ENCODE measurements at places on chromosomes 7 and 10.
A peak's percentile ranks its signal among the peaks of the same experiment; 100 is the strongest.

DNA sequence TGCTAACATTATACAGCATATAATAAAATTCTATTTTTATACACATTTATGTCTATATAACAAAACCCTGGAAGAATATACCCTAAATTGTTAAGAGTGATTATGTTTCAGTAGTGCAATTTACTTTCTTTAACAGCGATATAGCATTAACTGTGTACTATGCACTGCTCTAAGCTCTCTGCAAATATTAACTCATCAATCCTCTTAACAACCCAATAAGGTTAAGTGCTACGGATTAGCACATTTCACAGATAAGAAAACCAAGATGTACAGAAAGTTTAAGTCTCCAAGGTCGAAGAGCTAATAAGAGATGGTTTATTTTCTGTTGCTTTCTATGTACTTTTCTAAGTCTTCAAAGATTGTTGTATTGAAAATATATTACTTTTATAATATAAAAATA is 95.8 kb downstream of the SEMA3C start:
- DNase-seq, result no peak

DNA sequence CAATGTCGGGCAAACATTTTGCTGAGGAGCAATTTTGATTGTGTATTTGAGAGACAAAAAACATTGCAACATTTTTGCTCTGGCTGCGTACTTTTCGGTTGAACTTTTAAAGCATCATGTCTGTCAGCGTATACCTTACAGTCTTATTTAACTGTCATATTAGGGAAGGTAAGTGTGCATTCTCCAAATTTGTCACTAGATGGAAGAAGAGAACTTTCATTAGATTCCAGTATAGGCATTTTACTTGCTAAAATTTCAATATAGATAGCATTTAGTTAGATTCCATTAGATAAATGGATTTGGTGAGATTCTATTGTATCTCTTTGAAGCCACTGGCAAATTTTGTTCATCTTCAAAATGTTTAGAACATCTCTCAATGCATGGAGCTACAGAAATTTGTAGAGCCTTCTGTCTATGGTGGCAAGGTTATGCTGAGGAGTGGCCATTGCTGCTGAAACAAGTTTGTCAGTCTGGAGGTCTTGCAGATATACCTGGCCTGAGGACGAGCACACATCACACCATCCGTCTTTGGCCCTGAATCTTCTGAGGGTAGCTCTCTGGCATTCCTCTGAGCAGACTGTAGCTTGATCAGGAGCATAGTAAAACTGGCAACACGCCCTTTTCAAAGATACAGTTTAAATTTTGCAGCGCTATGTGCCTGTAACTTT is 437.5 kb upstream of the MBL2 start:
- DNase-seq, result no peak

DNA sequence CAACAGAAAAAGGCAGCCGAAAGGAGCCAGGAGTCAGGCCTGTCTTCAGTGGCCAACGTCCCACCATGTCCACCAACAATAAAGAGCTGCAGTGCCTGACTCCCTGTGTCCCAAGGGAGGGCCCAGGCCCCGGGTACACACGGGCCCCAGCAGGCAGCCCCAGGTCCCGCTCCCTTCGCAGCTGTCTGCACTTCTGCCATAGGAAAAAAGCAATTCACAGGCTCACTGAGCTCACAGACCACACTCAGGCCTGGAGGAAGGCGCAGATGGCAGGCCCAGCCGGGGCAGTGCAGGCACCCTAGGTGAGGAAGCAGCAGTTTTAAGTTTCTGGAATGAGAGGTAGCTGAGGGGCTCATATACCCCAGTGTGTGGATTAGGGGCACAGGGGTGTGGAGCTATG is 100.5 kb downstream of the PRKAG2 start:
- no peak for DNase-seq

GRCh38 chr7:15433151-15433550 is 128.7 kb downstream of the AGMO start:
- DNase-seq, result no peak

DNA sequence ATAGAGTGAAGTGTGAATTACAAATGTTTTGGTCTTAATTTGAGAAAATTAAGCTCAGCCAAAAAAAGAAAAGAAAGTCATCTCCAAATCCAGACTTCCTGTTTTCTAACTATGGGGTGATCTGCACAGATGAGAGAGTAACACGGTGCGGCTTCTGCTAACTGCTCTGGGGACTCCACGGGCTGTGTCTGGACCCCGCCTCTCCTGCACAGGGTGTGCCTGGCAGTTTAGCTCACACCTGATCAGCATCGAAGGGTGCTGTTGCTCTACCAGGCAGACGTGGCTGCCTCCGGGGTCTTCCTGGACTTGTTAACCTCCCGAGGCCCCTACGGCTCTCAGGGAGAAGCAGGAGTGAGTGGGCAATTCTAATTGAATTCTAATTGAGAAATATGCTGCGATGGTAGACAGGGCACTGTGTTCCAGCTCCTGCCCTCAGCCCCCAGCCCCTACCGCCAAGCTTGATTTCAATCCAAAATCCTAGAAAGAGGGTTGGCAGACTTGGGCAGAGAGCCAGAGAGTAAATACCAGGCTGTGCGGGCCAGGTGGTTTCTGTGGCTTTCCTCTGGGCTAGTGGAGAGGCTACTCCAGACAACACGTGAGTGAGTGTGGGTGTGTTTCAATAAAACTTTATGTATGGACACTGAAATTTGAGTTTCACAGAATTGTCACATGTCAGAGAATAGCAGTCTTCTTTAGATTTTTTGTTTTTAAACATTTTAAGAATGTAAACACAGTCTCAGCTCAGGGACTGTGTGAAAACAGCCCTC is 13.4 kb downstream of the SHH start:
- DNase-seq, result no peak

DNA sequence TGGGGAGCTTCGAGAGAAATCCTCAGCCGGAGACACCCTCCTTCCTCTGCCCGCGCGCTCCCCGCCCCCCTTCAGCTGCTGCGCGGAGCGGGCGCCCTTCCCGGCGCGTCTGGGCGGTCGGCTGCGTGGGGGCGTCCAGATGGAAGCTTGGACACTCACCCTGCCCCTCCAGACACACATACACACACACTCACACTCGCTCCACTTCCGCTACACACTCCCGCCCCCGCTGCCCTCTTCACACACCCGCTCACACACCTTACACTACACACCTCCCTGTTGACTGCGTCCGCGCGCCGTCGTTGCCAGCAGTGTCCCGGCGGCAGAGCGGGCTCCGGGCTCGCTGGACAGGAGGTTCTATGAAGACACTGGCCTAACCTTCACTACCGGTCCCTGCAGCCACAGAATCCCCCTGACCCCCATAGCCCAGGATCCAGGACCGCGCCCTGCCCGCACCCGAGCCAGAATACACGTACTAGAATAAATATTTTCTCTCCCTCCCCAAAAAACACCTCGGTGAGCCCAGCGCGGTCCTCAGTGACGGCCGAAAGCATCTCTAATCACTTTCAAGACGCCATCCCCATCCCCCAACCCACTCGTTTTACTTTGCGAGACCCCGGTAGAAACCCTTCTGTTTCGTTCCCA is 1.1 kb upstream of the EGR2 start:
- DNase-seq, result peak; percentile 40

DNA sequence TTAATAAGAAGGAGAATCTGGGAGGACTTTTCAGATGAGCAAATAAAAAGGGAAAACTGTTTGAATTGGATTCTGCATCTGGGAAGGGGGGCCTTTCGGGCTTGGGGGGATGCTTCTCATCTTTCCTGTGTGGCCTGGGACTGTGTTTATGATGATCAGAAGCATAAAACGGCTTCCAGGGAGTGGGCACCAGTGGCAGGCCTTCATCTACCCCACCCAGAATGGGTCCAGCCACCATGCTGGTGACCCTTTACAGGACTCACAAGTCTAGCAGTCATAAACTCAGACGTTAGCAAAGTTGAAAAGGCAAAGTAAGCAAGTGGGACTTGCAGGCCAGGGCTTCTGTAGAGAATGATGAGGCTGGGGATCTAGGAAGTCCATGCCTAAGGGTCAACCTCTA is 198.3 kb upstream of the ZMIZ1 start:
- no peak for DNase-seq

DNA sequence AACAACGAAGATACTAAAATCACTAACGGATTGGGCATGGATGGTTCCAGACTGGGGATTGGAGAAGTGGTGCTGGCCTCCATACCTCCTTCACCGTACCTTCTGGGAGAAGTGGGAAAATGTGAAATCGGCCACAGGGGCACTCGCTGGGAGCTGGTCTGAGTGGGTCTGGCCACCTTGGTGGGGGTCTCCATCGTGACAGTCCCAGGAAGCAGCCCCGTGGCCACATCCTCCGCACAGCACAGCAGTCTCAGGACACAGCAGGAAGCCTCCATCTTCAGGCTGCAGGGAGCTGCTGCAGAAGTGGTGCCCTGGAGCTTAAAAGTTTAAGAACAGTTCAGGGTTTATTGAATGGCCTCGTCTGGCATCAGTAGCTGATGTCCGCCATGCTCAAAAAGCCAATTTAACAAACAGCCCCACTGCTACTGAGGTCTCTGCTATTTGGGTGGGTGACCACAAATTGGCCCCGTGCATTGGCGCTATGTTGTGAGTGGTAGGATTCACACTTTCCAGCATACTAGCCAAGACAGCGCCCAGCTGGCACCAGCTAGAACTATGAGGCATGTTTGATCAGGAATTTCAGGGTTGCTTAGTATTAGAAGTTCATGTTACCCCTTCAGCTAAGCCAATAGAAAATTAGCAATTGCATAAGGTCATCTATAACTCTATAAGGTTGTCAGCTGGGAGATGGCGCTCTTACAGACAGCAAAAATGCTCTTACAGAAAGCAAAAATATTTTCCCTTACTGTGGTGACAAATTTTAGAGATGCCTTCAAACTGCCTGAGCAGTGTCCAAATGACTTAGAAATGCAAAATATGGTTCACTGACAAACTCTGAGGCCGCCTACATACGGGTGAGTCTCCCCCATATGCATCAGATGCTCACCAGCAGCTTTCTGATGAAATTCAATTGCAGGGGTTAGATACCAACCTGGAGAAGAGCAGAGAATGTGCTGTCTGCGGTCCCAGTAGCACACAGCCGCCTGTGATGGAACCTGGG is 17.0 kb downstream of the PKD1L1 start:
- no peak for DNase-seq

- DNase-seq, result no peak
Measured at GRCh38 chr10:118818621-118819221, 64.0 kb upstream of the CACUL1 start.

- no peak for DNase-seq
Measured at GRCh38 chr7:16236381-16236780, 185.0 kb downstream of the CRPPA start.

GRCh38 chr7:96638669-96639068 is 71.0 kb downstream of the SEM1 start:
- DNase-seq, result no peak

DNA sequence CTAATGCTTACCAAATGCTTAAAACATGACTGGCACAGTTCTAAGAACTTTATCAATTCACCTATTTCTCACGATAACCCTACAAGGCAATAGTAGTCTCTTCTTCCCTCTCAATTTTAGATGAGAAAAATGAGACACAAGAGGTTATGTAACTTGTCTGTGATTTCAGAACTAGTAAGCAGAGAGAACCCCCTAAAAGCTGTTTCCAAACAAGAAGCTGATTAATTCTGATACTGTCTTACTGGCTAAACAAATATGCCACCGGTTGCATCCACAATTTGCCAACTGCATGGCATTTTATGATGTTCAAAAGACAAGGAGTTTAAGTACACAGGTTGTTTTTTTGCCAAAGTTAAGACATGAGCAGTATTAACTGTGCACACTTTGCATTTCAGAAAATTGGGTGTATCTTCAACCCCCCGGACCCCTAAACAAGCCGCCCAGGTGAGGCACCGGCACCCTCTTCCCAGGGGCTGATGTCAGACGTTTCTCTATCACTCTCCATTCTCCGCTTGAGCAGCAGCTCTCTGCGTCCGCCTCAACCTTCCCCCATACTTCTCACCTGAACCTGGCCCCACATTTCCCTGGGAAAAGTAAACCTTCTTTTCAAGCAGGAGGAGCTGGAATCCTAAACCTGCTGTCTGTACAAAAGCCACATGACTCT is 21.7 kb downstream of the RSU1 start:
- no peak for DNase-seq

DNA sequence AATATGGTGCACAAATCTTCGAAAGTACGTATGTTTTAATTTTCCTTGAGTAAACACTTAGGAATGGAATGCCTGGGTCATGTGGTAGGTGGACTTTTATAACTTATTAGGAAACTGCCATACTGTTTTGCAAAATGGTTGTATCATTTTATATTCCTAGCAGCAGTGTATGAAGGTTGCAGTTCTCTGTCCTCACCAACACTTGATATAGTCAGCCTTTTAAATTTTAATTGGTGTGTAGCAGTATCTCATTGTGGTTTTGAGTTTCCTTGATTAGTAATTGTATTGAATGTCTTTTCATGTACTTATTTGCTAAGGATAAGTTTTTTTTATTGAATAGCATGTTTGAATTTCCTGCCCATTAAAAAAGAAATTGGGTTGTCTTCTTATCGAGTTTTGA is 926 bp upstream of the PCBD1 start:
- DNase-seq, result no peak

- DNase-seq, result no peak
Measured at GRCh38 chr10:62186999-62187675, 81.5 kb downstream of the RTKN2 start.

DNA sequence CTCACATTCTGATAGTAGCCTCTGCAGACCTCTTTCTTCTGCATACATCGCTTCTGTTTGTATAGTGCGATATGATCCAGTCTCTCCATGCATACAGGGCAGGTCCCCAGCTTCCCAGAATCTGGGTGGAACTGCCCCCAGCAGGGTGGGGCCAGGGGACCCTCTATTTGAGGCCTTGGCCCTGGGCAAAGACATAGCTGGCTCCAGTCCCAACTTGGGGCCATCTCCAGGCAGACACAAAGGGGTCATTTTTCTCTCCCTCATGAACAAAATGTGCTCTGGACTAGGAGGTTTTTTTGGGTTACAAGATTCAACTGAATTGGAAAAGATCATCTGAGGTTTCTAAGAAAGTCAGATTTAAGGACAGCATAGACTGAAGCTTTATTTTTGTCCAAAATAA is 21.1 kb upstream of the HSPA12A start:
- no peak for DNase-seq

DNA sequence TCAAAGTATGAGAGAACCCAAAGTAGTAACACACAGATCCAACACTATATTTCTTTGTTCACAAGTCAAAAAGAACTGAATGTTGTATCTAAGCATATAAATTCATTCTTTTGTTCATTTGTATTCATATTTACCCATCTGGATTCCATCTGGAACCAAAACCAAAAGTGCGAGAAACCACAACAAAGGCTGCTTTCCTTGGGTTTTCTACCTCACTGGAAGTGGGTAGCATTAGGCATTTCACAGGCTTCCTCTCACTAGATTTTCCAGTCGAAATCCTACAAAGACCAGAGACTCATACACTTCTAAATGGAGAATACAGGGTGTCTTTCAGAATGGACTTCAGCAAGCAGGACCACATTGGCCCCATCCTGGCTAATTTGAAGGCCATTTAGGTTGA is 109.8 kb upstream of the WNT16 start:
- DNase-seq, result no peak

Measured in T-helper 9 cell (primary cell).